Stromal cell of bone marrow (primary cell): ENCODE measurements at places on chromosomes 2 and 18.

DNA sequence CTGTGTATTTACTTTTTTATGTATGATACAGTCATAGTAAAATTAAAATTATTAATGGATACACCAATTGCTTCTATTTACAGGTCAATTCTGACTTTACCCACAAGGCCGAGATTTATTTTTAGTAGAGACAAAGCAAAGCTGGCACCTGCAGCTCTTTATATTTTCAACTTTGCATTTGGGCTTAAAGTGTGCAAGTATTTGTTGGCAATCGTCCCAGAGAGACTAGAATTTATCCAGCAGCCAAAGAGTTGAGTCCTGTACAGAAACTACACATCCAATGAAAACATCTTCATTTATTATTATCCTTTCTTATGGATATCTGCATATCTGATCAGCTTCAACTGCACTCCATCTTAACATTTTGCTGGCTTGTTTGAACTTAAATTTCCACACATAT, 485.6 kb downstream of the SOX11 start:
- no peak for DNase-seq

DNA sequence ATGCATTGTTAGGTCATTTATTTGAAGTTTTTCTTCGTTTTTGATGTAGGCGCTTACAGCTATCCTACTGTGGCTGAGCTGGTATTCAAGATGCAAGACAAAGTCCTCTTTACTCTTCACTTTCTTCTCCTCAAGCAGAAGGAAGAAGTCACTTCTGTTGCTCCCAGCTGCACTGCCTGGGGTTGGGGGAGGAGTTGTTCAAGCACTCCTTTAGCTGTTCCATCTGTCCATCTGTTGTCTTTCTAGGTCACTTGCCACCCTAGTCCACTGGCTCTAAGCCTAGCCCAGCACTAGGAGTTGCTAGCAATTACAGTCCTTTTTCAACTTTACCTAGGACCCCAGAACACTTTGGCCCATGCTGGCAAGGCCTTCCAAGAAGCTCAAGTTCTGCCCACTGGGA, 200.6 kb upstream of the RBMS1 start:
- no peak for DNase-seq

GRCh38 chr2:5064687-5065086, 627.5 kb upstream of the SOX11 start:
- DNase-seq, result no peak

GRCh38 chr18:53753601-53754000, 470.9 kb downstream of the MBD2 start:
- no peak for DNase-seq

GRCh38 chr2:209694748-209695147, 76.9 kb upstream of the UNC80 start:
- no peak for DNase-seq
